CD4-positive, alpha-beta T cell treated with Interleukin-12 subunit alpha and Interleukin-12 subunit beta, for 1 hour (primary cell): ENCODE measurements at places on chromosomes 4 and X.

DNA sequence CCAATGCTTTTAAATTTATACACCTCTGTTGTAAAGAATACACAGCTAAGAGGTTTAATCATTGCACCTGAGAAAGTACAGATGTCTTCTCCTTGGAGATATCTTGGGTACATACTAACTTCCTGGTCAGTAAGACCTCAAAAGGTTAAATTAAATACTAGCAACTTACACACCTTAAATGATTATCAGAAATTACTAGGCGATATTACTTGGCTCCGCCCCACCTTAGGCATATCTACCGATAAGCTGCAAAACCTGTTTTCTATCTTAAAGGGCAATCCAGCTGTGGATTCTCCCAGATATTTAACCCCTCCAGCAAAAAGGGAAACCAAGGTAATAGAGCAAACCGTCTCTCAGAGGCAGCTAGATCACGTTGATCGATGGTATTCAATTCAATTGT lies 819.4 kb downstream of the FAM133A start:
- DNase-seq: no peak

GRCh38 chr4:1579001-1579900 lies 104.9 kb downstream of the FAM53A start:
- DNase-seq: peak; percentile 82

- no peak for DNase-seq
These were observed 131.4 kb downstream of the CHIC2 start for GRCh38 chr4:53932796-53933610.

DNA sequence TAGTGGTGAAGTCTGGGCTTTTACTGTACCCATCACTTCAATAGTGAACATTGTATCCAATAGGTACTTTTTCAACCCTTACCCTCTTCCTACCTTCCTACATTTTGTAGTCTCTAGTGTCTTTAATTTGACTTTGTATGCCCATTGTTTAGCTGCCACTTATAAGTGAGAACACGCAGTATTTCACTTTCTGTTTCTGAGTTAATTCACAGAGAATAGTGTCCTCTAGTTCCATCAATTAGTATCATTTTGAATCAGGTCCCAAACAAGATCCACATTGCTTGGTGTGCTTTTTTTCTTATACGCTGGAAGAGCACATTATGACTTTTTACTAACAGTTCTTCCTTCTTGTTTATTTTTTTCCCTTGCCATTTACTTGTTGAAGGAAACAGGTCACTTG lies 176.0 kb upstream of the WDFY3 start:
- DNase-seq: no peak

- no peak for DNase-seq
These were observed 290.6 kb upstream of the GRID2 start for GRCh38 chr4:92012899-92013867.

GRCh38 chr4:150439451-150439933 lies 142.5 kb upstream of the MAB21L2 start:
- DNase-seq: no peak

DNA sequence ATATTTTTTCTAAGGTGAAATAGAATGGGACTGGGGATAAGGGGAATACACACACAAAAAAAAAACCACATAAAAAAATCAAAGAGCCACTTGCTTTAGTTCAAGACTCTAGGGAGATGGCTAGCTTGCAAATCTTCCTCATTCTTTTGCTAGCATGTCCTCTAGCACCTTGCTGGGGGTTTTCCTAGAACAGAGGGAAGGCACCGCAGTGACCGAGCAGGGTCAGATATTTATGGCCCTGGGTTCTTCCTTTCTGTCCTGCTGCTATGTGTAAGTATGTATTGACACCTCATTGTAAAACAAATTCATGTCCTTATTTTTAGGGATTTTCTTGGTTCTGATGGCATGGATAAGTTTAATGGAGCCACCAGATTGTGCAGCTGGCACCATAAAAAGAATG lies 81.2 kb downstream of the SHISA3 start:
- no peak for DNase-seq

GRCh38 chr4:140469791-140470733 lies 28.0 kb downstream of the MGAT4D start:
- DNase-seq: no peak

DNA sequence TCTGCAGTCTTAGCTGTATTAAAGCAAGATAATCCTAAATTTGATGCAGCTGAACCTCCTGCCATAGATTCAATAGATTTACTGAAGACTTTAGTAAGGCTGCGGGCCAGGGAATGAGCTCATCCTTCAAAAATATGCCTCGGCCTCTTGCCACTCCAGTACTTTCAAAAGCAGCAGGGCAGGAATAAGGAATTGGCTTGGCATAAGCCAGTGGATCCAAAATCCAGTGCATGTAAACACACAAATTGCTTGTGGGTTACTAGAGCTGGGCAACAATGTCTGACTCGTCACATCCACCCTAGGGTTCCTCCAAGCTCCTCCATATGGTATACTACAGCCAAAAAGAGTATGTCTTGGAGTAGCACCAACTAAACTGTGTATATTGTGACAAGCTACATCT lies 165.0 kb downstream of the AMELX start:
- no peak for DNase-seq

DNA sequence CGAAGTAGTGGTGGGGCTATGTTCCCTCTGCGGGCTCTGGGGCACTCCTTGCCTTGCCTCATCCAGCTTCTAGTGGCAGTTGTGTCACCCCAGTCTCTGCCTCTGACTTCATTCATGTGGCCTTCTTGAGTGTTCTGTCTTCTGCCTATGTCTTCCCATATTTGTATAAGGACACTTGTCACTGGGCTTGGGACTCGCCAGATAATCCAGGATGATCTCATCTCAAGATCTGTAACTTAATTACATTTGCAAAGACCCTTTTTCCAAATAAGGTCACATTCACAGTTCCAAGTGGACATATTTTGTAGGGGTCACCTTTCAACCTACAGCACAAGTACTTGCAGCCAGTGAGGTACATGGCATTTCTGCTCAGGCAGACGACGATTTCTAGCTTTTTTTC lies 30.3 kb upstream of the CLDN24 start:
- DNase-seq: no peak

DNA sequence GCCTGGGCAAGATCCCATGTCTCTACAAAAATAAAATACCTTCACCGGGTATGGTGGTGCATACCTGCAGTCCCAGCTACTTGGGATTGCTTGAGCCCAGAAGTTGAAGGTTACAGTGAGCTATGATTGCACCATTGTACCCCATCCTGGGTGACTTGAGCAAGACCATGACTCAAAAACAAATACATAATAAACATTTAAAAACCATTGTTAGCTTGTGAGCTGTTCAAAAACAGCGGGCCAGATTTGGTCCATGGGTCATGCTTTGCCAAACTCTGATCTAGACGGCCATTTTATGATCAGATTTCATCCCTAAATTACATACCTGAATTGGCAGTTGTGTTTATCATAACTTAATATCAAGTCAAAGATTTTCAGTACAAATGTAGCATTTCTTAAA lies 76.0 kb upstream of the GPM6B start:
- DNase-seq: no peak

DNA sequence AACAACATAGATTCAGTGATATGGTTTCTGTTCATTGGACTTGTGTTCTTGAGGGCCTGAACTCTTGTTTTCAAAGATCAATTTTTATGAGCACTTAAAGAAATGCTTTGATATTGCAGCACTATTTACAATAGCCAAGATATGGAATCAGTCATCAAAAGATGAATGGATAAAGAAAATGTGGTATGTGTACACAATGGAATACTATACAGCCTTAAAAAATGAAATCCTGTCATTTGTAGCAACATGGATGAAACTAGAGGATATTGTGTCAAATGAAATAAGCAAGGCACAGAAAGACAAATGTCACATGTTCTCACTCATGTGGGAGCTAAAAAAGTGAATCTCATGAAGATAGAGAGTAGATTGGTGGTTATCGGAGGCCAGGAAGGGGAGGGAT lies 21.9 kb downstream of the RNF128 start:
- no peak for DNase-seq

GRCh38 chr4:110751986-110752385 lies 129.1 kb upstream of the PITX2 start:
- DNase-seq: no peak

DNA sequence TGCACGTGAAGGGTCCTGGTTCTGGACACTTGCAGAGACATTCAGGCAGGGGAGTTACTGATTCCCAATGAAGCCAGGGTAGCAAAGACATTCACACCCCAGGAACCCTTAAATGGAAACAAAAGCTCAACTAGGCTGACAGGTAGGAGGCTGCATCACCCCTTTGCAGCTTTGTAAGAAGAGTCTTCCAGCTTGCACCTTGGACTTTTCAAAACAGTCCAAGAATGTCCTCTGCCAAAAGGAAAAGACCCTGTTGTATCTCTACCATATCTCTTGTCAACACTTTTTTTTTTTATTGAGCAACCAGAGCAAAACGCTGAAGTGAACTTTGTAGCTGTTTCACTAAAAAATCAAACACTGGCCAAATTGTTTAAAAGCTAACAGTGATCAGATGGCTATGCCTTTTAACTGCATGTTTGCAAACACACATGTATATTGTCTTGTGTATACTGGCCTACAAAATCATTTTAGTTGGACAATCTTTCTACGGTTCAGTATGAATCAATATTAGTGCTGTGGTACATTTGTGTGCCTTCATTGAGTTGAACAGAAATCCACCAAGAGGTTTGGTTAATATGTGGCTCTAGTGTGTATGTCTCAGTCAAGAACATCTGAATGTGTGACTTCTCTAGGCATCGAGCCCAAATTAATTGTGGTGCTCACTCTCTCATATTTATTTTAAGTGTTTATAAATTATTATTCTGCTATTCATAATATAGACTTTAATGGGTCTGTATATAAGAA lies 18.5 kb upstream of the WWC2 start:
- no peak for DNase-seq

DNA sequence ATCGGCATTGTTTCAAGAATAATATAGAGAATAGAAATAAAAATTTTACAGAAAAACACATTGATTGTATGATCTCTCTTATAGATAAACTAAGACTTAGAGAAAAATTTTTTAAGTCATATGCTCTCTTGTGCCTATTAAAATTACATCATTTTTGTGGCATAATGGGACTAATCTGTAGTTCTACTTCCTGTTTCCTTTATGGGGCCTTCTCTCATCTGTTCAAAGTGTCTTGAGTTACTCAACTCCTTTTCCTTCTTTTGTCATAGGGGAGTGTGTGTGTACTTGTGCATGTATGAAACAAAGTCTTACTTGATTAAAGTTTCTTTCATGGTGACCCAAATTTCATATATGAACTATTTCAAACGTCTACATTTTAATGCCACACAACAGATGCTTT lies 1448.9 kb upstream of the TENM3 start:
- DNase-seq: no peak

DNA sequence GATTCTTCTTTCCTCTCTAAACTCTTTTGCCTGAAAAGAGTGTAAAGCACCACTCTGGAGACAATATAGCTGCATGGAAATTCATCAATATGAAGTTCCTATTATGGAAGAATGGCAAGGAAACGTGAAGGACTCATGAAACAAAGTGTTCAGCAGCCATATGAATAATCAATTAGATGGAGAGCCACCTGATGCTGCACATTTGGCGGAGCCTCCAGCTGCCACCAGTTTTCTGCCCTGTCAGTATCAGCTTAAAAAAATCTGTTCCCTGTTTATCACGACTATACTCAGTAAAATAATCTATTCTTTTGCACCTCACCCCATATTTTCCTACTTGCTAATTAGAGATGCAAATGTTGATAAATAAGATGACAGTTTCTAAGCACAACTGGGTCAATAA lies 276.0 kb downstream of the UNC5C start:
- no peak for DNase-seq

DNA sequence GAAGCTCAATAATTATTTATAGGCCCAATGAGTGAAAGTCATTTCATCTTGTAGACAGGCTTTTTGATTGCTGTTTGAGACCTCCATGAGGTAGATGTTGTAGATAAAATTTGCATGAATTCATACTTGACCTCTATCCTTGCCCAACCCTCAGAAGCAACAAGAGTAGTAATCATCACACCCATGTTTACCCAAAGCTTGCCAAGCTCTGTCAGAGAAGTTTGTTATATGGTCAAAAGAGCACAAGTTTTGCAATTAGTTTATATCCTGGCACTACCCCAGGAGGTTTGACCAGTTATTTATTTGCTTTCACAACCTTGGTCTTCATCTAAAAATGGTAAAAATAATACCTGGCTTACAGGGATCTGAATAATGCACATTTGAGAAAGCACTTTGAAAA lies 20.7 kb downstream of the ADH7 start:
- DNase-seq: no peak

GRCh38 chr4:135281230-135281629 lies 1079.6 kb upstream of the PABPC4L start:
- DNase-seq: no peak

DNA sequence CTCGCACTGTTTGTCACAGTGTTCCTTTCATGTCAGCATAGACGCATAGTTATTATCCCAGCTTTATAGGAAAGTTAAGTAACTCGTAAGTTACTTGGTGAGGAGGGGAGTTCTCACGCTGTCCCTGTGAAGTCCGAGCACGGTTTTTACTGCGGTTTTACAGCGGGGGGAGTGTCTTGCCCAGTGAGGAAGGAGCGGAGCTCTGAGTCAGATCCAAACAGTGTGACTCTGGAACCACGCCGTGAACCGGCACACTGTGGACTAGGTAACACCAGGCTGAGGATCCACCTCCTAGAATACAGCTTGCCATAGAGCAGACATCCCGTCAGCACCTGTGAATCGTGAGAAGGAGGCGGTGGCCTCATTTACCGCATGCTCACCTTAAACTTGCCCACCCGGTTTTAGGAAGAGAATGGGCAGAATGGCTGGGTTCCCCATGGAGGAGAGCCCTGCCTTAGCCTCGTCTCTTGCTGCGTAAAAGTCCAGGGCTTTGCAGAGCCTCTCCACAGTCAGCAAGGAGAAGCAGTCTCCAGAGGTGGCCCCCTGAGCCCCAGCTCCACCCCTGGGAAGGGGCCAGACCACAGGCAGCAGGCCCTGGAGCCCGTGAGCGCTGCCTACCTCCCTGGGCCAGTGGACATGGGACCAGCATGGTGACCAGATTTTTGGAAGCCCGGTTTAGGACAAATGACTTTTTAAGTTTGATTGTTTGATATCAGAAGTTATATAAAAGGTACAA lies 40.2 kb upstream of the HGFAC start:
- no peak for DNase-seq

DNA sequence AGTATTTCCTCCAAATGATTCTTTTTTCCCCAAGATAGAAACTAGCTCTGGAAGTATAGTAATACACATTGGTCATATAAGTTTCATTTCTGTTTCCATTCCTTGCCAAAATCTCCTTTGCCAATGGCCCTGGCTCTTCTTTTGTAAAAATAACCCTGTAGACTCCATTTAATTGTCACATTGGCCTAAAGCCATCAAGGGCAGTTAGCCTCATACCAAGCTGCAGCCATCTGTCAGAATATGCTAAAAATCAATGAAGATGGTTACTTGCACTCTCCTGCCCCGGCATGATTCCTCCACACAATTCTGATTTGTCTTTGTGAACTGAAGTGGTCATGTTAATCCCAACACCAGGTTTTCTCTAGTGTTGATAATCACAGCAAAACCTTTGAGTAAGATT lies 380.5 kb downstream of the SH2D1A start:
- DNase-seq: no peak

GRCh38 chr4:182385897-182386296 lies 142.7 kb downstream of the TENM3 start:
- DNase-seq: no peak
